ENCODE measurements at places on chromosomes 1 and 21. TPM values are rescaled to one million over a fixed set of nuclear protein-coding genes. Genes with fewer than 3 reads are reported as not detected.

DNA sequence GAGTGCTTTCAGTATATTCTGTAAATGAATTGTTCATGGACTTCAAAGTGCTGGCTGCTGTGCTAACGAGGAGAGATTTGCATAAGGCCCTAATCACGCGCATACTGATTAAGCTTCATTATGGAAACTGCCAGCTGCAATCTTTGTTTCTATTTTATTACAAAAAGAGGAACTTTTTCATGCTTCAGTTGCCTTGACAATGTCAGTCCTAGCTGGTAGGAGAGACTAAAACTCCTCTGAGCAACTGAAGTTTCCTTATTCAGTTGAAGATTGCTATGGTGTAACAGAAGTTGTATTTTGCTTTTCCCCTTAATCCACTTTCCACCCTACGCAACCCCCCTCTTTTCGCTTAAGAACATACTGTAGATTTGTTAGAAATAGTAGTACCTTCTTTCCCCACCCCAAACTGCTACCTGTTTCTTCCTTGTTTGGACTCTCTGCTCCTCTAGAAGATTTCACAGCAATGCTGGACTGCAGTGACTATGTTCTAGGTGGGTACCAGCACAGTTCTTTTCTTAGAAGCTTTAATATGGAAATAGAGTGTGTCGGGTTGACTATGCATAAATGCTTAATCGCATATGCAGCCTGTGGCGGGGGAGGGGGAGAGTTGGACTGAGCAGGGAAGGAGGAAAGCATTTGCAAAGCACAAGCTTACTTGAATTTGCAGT, 108.3 kb downstream of the POU2F1 start:
- no peak overlapping the region for H3K27ac ChIP-seq
- H3K4me3 ChIP-seq = no peak overlapping the region
- no peaks in the 10 kb centered on the region for H3K4me1 ChIP-seq
- no peaks in the 10 kb centered on the region for H3K27me3 ChIP-seq
- no peaks in the 10 kb centered on the region for H3K36me3 ChIP-seq
- DNase-seq = no peak

The DNALI1 gene
- total RNA-seq = 4.7 TPM

The SELENBP1 gene
- total RNA-seq = 30.9 TPM

DNA sequence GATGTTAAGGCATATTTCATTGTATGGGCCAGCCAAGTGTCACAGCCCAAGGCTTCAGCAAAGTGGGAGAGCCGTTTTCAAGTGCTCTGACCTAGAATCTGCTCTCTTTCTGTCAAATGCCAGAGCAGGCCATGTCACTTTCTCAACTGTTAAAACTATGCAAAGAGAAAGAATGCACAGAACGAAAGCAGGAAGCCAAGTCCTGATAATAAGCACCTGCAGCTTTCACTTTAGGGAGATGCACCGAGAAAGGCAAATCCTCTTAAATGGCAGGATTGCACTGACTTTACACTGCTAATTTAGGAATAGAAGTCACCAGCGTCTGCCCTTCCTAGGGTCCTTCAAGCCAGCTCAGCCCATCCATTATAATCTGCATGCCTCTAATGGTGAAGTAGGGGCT, 49.2 kb upstream of the NTPCR start:
- no peak overlapping the region for H3K27ac ChIP-seq
- DNase-seq = no peak
- H3K36me3 ChIP-seq = no peaks in the 10 kb centered on the region
- H3K4me3 ChIP-seq = no peak overlapping the region

- no peak for DNase-seq
- no peaks in the 10 kb centered on the region for H3K36me3 ChIP-seq
- H3K27ac ChIP-seq = no peak overlapping the region
- H3K27me3 ChIP-seq = no peaks in the 10 kb centered on the region
- H3K4me3 ChIP-seq = no peak overlapping the region
Observed at GRCh38 chr21:27108228-27108627, 141.3 kb upstream of the ADAMTS5 start.

DNA sequence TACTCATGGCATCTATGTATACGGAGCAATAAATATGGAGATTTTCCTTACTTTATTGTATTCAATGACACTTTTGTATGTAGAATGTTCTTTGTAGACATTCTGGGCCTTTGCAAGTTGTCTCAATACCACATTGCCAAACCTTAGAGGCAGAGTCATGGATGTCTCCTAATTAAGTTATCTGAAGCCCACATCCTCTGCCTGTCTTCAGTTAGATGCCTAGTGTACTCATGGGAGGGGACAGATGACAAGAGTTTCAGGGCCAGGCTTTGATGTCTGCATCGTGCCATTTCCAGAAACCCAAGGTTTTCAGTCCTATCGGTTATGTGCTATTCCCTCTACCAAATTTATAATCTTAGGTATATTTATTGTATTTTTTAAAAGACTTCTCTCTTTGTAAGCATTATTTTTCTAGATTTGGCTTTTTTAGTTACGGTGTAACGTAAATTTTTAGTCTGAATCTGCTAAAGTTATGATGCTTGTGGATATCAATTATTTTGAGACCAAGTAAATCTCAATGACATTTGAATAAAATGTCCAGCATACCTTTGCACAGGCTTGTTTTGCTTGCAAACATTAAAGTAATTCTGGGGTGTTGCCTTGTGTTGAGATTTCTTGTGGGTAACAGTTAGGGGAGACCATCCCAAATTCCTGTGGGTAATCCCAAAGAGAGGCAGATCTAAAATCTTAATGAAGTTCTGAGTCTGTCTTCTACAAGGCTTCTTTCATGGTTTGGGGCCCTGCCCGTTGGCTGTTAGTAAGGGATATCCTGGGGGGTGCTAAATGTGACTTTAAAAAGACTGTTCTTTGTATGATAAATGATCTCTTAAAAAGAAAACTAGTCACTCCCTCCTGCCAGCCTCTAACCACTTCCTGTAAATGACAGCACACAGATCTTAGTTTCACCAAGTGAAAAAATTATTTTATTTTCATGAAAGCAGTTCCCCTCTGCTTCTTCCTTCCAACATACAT, 8.0 kb upstream of the MACF1 start:
- no peak for DNase-seq
- peak overlapping the region; percentile 65 for H3K27ac ChIP-seq
- no peaks in the 10 kb centered on the region for H3K36me3 ChIP-seq
- no peaks in the 10 kb centered on the region for H3K27me3 ChIP-seq
- H3K4me1 ChIP-seq = peaks cover 60% of the 10 kb centered on the region

GRCh38 chr1:112651205-112651604, 23.3 kb upstream of the MOV10 start:
- no peaks in the 10 kb centered on the region for H3K36me3 ChIP-seq
- H3K4me3 ChIP-seq = no peak overlapping the region
- H3K4me1 ChIP-seq = no peaks in the 10 kb centered on the region
- no peaks in the 10 kb centered on the region for H3K27me3 ChIP-seq
- DNase-seq = no peak

DNA sequence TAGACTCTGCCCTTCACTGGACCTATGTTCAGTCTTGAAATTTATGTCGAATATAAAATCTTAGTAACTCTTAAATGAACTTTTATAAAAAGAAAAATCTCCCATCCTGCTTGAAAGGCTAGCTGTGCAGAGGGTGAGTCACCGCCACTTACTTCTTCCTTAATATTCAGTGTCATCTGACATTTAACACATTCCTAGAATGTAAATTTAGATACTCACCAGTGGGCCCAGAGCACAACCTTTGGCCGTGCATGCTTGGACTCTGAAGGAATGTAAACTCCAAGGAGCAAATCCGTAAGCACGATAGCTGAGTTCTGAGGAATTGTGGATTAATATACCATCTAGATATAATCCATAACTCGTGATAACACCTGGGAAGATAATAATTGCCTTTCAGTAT, 403.3 kb downstream of the KCTD3 start:
- DNase-seq = no peak
- H3K27me3 ChIP-seq = no peaks in the 10 kb centered on the region
- H3K36me3 ChIP-seq = no peaks in the 10 kb centered on the region
- H3K4me3 ChIP-seq = no peak overlapping the region
- no peaks in the 10 kb centered on the region for H3K4me1 ChIP-seq

GRCh38 chr1:77120950-77121349, 98.3 kb downstream of the PIGK start:
- H3K27ac ChIP-seq = no peak overlapping the region
- no peak overlapping the region for H3K4me3 ChIP-seq
- DNase-seq = no peak
- no peaks in the 10 kb centered on the region for H3K4me1 ChIP-seq
- H3K36me3 ChIP-seq = no peaks in the 10 kb centered on the region

- no peaks in the 10 kb centered on the region for H3K4me1 ChIP-seq
- H3K27me3 ChIP-seq = no peaks in the 10 kb centered on the region
- H3K36me3 ChIP-seq = no peaks in the 10 kb centered on the region
- no peak overlapping the region for H3K4me3 ChIP-seq
- DNase-seq = no peak
Observed at GRCh38 chr1:117531222-117531621, 74.6 kb upstream of the TENT5C start.

GRCh38 chr1:61158591-61158990, 76.2 kb downstream of the NFIA start:
- no peaks in the 10 kb centered on the region for H3K36me3 ChIP-seq
- H3K4me1 ChIP-seq = peaks cover 45% of the 10 kb centered on the region
- peak overlapping the region; percentile 2 for H3K27ac ChIP-seq

The DCST2 gene
- total RNA-seq = 7.9 TPM

- no peak overlapping the region for H3K27ac ChIP-seq
- H3K27me3 ChIP-seq = no peaks in the 10 kb centered on the region
- no peaks in the 10 kb centered on the region for H3K4me1 ChIP-seq
- H3K36me3 ChIP-seq = no peaks in the 10 kb centered on the region
Observed at GRCh38 chr1:108357802-108358201, 92.3 kb upstream of the NBPF6 start.

The NEK2 gene
- 1.7 TPM for total RNA-seq

GRCh38 chr1:79082233-79082632, 75.7 kb upstream of the ADGRL4 start:
- no peak for DNase-seq
- no peaks in the 10 kb centered on the region for H3K4me1 ChIP-seq
- no peaks in the 10 kb centered on the region for H3K27me3 ChIP-seq
- H3K27ac ChIP-seq = no peak overlapping the region

DNA sequence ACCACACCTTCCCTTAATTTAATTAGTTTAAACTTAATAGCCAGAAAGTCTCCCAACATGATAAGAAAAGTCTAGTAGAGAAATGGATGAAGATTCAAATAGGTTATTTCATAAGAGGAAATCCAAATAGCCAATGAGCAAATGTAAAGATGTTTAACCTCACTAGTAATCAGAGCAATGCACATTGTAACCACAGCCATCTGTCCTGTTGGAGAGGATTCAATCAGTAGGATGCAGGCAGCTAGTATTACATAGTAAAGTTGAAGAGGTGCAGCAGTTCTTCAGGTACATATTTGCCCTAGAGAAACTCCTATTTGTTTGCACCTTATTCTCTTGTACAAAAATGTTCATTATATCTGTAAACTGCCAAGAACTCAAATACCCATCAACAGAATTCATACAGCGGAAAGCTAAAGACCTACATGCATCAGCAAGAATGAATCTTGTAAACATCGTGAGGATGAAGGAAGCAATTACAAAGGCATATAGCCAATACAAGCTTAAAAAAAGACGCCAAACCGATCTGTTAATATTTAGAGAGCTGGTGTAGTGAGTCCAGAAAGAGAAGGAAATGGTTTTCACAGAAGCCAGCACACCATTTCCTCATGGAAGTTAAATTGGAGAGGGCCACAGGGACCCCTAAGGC, 27.9 kb downstream of the DIP2A start:
- no peak overlapping the region for H3K4me3 ChIP-seq
- H3K27ac ChIP-seq = no peak overlapping the region
- H3K27me3 ChIP-seq = no peaks in the 10 kb centered on the region
- H3K36me3 ChIP-seq = no peaks in the 10 kb centered on the region
- peaks cover 5% of the 10 kb centered on the region for H3K4me1 ChIP-seq
- DNase-seq = no peak

GRCh38 chr1:9350013-9350908, 57.6 kb downstream of the SPSB1 start:
- no peak for DNase-seq
- H3K27ac ChIP-seq = peak overlapping the region; percentile 42
- H3K36me3 ChIP-seq = no peaks in the 10 kb centered on the region
- H3K4me1 ChIP-seq = peaks cover 69% of the 10 kb centered on the region
- H3K27me3 ChIP-seq = no peaks in the 10 kb centered on the region
- H3K4me3 ChIP-seq = no peak overlapping the region

DNA sequence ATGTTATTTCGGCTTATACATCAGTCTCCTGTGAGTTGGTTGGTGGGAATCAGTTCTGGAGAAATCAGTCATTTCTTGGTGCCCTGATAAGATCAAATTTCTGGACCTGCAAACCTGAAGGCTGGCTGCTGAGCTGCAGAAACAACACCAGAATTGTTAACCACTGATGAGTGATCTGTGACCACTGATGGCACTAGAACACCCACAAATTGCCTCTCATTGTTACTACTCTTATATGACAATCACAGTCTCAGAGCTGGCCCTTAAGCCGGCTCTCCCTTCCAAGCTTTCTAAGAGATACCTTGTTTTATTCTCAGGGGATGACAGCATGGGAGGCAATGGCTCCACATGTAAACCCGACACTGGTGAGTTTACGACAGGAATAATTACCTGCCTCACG, 1.9 kb downstream of the C1orf162 start:
- H3K27me3 ChIP-seq = no peaks in the 10 kb centered on the region
- no peak overlapping the region for H3K4me3 ChIP-seq
- DNase-seq = no peak

The CHI3L2 gene
- total RNA-seq = 5.6 TPM

The CRYAA gene
- not detected for total RNA-seq

- peaks cover 48% of the 10 kb centered on the region for H3K4me1 ChIP-seq
- DNase-seq = no peak
- H3K4me3 ChIP-seq = no peak overlapping the region
- H3K36me3 ChIP-seq = no peaks in the 10 kb centered on the region
- H3K27ac ChIP-seq = no peak overlapping the region
- no peaks in the 10 kb centered on the region for H3K27me3 ChIP-seq
Observed at GRCh38 chr21:16437586-16437985, 707.8 kb downstream of the USP25 start.

GRCh38 chr1:27284425-27285273, 37.3 kb upstream of the TMEM222 start:
- H3K27ac ChIP-seq = no peak overlapping the region
- H3K4me3 ChIP-seq = no peak overlapping the region
- H3K4me1 ChIP-seq = no peaks in the 10 kb centered on the region
- no peak for DNase-seq
- no peaks in the 10 kb centered on the region for H3K27me3 ChIP-seq

- no peak overlapping the region for H3K4me3 ChIP-seq
- H3K27ac ChIP-seq = no peak overlapping the region
- H3K27me3 ChIP-seq = no peaks in the 10 kb centered on the region
- DNase-seq = no peak
- no peaks in the 10 kb centered on the region for H3K4me1 ChIP-seq
- H3K36me3 ChIP-seq = no peaks in the 10 kb centered on the region
Observed at GRCh38 chr21:32645261-32646182, 33.3 kb upstream of the CFAP298 start.

GRCh38 chr1:76083189-76083588, 8.6 kb downstream of the ST6GALNAC3 start:
- H3K27ac ChIP-seq = no peak overlapping the region
- H3K4me1 ChIP-seq = no peaks in the 10 kb centered on the region
- H3K4me3 ChIP-seq = no peak overlapping the region
- H3K27me3 ChIP-seq = no peaks in the 10 kb centered on the region

GRCh38 chr1:224338150-224338838, 8.3 kb upstream of the NVL start:
- DNase-seq = no peak
- no peaks in the 10 kb centered on the region for H3K36me3 ChIP-seq
- no peaks in the 10 kb centered on the region for H3K27me3 ChIP-seq
- H3K4me3 ChIP-seq = no peak overlapping the region
- peaks cover 6% of the 10 kb centered on the region for H3K4me1 ChIP-seq
- no peak overlapping the region for H3K27ac ChIP-seq

GRCh38 chr21:27418346-27418745, 451.5 kb upstream of the ADAMTS5 start:
- no peak overlapping the region for H3K27ac ChIP-seq
- DNase-seq = no peak
- peaks cover 12% of the 10 kb centered on the region for H3K4me1 ChIP-seq
- H3K36me3 ChIP-seq = no peaks in the 10 kb centered on the region
- no peak overlapping the region for H3K4me3 ChIP-seq
